ENCODE measurements at places on chromosomes 7 and 10.

DNA sequence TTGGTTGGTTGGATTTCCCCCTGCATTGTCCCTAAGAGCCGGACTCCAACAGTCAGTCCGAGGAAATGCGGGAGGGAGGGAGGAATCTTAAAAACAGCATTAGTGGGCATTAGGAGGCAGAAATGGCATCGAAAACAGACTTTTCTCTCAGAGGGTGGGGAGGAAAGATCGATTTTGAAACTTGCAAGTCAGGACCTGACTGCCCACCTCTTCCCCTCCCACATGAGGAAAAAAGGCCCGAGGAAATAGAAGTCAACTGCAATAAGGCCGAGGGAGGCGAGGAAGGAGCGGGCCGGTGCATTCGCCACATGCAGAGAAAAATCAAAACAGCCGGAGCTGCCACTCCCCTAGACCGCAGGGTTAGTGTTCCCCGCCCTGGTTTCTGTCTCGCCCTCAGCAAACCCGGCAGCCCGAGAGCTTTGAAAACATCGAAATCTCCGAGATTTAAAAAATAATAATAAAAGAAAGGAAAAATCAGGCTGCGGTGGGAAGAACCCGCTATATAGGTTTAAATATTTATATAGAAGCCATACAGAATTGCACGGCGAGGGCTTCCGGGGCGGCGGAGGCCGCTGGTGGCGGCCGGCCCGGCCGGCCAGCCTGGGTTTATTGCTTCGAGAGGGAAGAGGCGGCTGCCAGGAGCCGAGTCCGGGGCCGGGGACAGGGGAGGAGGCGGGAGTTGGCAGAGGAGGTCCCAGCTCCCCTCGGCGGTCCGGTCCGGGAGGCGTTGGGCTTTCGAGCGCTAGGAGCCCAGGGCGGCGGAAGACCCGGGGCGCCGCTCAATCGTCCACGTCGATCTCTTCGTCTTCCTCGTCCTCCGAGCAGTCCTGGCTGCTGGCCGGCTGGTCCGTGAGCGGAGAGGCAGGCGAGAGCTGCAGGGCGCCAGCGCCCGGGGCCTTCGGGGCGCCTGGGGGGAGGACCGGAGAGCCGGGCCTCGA lies 2.5 kb downstream of the LBX1 start:
- no peak for DNase-seq

DNA sequence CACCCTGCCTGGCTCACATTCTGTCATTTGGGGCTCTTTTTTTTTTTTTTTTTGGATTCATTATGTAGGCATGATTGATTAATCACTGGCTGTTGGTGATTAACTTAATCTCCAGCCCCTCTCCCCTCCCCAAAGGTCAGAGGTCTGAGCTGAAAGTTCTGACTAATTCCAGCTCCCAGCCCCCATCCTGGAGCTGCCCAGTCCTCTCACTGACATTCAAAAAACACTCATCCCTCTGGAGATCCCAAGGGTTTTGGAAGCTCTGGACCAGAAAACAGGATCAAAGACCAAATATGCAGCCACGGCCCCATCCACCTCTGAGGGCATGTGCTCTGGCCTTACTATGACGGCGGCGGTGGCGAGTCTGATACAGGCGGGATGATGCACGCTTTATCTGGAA lies 53.8 kb downstream of the RBM17 start:
- no peak for DNase-seq

DNA sequence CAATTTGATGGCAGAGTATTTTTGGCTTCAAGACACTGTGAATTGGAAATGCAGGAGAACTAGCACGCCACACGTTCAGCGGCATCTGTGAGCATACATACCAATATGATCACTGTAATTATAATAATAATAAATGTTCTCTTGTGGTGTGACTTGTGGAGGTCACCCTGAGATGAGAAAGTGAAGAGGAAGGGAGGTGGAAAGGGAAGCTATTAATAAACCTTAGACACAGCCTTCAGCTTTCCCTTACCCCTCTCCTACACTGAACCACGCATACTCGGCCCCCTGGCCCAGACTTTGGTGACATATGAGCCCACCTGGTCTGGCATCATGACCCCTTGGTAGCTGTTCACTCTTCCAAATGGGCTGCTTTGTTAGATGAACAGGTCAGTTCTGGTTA lies 139.1 kb downstream of the SORCS3 start:
- DNase-seq = no peak

DNA sequence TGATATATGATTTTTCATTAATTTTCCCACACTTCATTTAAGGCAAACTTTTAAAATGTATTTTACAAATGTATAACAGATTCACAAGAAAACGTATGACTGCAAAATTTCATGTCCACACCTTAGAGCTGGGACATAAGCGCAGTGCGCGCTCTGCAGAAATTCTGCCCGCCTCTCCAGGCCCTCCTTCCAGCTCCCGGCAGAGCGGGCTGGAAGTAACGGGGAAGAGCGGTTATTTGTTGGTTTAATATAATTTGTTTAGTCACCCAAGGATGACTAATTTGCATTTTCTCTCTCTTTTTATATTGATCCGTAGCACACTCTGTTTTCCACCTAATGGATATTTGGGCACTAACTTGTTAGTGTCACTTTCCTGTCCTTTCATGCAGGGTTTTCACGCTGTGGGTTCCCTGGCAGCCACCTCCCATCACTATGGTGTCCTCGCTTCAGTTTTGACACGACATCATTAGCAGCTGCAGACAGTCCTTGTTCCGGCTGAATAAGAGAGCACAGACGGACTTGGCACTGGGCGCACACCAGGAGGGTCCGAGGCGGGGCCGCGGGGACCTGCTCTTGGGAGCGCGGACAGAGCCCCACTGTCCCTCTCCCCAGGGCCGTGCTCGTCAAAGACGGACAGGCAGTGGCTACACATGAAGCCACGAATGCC lies 129.2 kb upstream of the SEC61G start:
- no peak for DNase-seq

DNA sequence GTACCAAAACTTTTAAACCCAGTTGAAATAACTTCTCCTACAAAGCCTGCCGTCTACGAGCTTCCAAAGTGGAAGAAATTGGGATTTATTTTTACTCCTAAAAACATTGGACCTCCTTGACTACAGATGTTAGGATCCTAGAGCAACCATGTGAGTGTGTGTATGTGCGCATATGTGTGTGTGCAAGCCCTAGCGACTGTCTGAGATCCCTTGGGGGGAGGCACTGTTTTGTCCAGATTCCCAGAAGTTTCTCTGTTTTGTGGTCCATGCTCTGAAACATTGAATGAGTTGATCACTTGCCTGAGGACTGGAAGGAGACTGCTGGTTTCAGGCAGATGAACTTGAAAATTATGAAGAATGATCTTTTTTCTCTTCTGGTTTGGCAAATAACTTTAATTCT lies 312.3 kb upstream of the ZNF32 start:
- DNase-seq = no peak

DNA sequence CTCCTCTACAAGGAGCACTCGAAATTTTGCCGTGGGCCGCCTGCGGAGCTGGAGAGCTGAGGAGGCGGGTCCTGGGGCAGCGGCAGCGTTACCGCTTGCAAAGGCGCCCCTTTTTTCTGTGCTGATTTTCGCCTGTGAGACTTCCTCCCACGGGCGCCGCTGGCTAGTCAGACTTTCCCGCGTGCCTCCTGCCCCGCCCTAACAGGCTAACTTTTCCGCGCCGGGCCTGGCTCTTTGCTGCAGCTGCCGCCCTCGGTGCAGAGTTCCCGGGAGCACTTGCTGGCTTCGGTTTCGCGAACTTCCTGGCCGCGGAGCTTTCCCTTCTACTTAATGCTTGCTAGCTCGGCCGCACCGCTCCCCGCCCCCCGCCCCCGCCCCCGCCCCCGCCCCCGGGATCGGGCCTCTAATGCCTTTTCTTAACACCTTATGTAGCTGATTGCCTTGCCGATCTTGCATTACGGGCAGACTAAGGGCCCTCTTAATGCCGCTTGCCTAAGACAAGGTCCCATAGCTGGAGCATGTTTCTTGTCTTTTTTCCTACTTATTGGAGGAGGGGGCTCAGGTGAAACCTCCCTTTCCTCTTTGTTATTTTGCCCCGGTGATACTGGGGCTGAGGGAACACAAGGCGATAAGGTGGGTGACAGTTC lies 37.9 kb upstream of the RASGEF1A start:
- DNase-seq = no peak

- no peak for DNase-seq
These were observed 378.4 kb upstream of the SEMA3D start for GRCh38 chr7:85565276-85565675.

Measured in hematopoietic multipotent progenitor cell treated with erythropoietin and hydrocortisone succinate and interleukin-3 and kit ligand, for 15 days (in vitro differentiated cells).